Regular cardiac myocyte (primary cell): ENCODE measurements at places on chromosomes 4 and X. TPM values are rescaled to one million over a fixed set of nuclear protein-coding genes. Genes with fewer than 3 reads are reported as not detected.

The FAM184B gene
- under 0.01 and 0.28 TPM in 2 replicates for total RNA-seq

The RRH gene
- not detected in 2 replicates for total RNA-seq

The GAGE2A gene
- total RNA-seq, result not detected in 2 replicates

The BMX gene
- 0.38 and 0.56 TPM in 2 replicates for total RNA-seq

The CXCL13 gene
- not detected in 2 replicates for total RNA-seq

The NDST4 gene
- not detected in 2 replicates for total RNA-seq

The DKK2 gene
- 0.19 TPM in 1 of 2 replicates, not detected in the other for total RNA-seq

The HTN3 gene
- not detected in 2 replicates for total RNA-seq

The SLC6A14 gene
- total RNA-seq, result not detected in 2 replicates

The TMPRSS11D gene
- total RNA-seq, result not detected in 2 replicates

The CLDN34 gene
- not detected in 2 replicates for total RNA-seq

The SHROOM3 gene
- total RNA-seq, result 3.3 and 3.9 TPM in 2 replicates

The FHL1 gene
- total RNA-seq, result 48.3 and 114 TPM in 2 replicates

The HEPH gene
- 17.3 and 50.5 TPM in 2 replicates for total RNA-seq

The PABPC4L gene
- total RNA-seq, result 0.38 and 0.56 TPM in 2 replicates
